ENCODE measurements at places on chromosomes 2 and 18.
A peak's percentile ranks its signal among the peaks of the same experiment; 100 is the strongest.

GRCh38 chr2:71476495-71476894 is 23.1 kb downstream of the DYSF start:
- no peak for DNase-seq

- DNase-seq, result no peak
Measured at GRCh38 chr2:38708900-38709566, 42.1 kb downstream of the SRSF7 start.

DNA sequence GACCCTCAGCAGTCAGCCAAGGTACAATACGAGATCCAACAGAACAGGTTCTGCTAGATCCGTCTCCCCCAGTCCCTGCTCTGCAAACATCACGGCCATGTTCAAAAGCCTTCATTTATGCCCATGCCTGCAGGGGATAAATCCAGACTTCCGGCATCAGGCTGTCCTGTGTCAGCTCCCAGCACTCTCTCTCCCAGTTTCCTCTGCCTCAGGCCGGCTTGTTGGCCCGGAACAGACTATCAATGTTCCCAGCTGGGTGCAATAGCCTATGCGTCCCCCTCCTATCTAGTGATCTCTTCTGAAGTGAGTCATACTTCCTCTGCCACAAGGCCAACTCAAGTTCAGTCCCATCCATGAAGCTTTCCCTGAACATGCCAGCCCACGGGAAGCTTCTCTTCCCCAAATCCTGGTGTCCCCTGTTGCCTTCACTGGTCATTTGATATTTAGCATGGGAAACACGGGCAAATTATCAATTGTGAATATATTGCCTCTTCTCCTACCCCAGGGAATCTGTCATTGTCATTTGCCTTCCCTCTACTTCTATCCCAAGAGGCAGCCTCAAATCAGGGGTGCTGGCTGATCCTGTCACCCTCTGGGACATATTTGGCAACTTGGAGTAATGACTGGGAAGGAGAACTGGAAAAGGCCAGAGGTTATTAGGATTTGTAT is 51.1 kb downstream of the CAPN13 start:
- no peak for DNase-seq

GRCh38 chr2:15906778-15907177 is 33.6 kb upstream of the MYCN start:
- no peak for DNase-seq

DNA sequence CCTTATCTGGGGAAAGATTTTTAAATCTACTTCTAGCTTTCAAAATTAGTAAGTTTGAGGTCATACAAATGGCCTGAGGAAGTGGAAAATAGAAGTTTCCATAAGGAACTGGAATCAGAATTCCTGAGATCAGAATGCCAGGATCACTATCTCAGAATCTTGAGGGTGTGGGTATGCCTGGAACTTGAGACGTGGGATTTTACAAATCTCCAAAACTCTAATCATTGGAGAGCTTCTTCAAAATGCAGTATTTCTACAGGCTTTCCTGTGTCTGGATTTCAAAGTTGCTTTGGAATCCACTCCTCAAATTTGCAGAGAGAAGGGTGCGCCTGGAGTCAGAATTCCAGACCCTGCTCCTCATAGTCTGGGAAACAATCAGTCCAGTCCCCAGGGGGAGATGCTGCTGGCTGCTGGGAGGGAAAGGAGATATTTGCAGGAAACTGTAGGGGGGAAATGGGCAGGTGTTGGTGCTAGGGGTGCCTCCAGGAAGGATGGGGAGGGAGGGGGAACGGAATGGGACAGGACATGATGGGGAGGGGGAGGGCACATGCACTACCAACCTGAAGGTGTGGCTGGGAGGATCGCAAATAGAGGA is 31.0 kb upstream of the CATIP start:
- no peak for DNase-seq

DNA sequence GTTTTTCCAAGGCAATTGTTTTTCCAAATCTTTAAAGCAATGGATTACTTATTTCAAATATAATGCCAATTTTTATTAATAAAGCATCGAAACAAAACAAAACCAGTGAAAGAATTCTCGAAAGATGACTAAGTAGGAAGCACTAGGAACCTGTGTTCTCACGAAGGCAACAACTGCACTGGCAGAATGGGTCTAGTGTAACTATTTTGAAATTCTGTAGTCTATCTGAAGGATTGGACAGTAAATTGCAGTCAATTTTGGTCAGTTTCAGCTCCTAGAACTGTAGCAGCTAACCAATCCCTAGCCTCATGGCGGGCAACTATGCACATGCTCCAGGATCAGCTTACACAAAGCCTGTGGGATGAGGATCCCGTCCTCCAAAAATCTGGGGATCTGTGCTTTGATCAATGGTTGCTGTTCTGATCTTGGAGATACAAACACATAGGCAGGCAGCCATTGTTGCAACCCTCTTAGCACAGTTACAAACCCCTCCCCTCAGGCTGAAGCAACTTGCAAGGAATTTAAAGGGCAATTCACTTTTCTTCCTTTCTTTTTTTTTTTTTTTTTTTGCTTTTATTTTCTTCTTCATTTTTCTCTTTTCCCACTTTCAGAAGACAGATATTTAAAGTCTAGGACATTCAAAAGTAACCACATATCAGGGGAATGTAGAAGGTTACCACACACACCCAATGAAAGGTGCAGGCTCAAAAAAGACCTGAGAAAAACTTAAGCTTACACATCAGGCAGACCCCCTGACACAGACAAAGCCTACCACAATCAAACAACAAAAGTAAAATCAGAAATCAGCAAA is 147.6 kb downstream of the THADA start:
- DNase-seq, result no peak

- no peak for DNase-seq
Measured at GRCh38 chr2:64750001-64750816, 96.5 kb upstream of the SERTAD2 start.

DNA sequence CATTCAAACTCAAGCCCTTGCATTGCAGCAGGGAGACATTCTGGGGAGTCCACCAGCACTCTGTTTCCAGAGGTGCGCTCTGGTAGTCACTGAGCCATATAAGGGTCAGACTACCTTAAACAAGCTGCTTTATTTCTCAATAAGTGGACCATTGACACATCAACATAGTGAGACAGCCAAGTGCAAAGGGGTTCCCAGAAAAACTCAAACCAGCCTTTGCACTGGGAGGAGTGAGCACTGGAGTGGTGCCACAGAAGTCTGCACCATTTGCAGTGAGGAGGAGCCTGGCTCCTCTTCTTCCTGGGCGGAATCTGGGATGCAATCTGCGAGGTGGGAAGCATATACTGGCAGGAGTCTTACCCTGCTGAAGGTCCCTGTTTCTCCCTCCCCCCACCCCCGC is 86.4 kb downstream of the OSR1 start:
- DNase-seq, result no peak

DNA sequence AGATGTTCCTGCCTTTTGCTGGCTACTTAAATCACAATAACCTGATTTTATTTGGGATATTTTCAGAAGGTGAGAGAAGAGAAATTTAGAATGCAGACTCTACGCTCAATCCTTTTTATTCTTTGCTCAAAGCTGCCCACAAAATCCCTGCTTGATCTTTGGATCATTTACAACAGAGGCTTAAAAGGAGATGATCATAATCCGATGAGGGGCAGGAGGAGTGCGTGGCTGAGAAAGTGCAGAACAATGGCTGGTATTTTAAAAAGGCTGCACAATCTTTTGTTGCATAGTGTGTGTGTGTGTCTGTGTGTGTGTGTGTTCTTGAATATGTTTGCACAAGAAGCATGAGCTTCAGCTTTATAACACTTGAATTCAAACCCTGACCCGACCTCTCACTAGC is 256.3 kb upstream of the MYT1L start:
- DNase-seq, result no peak

GRCh38 chr2:157336137-157337010 is 10.8 kb upstream of the ERMN start:
- peak; percentile 71 for DNase-seq

- no peak for DNase-seq
Measured at GRCh38 chr2:150402953-150403352, 84.5 kb downstream of the RND3 start.

GRCh38 chr2:220562375-220563140 is 935.1 kb downstream of the SLC4A3 start:
- no peak for DNase-seq

GRCh38 chr2:237514474-237515130 is 27.6 kb downstream of the MLPH start:
- DNase-seq, result no peak

DNA sequence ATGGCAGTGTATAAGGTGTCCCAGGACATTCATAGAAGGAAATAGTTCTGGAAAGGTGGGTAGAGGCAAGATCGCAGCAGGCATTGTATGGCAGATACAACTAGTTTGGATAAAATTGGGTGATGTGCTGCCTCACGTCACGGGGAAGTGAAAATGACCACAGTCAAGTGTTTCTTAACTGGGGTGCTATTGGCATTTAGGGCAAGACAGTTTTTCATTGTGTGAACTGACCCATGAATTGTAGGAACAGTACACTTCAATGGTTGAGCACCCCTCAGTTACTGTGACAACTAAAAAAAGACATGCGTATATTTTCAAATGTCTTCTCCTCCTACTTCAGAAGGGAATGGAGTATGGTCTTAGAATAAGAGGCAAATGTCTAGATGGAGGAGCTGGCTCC is 22.3 kb upstream of the CYRIA start:
- DNase-seq, result no peak

GRCh38 chr18:26225022-26225693 is 1.1 kb upstream of the TAF4B start:
- no peak for DNase-seq

- no peak for DNase-seq
Measured at GRCh38 chr18:52415131-52415530, 75.1 kb downstream of the DCC start.

DNA sequence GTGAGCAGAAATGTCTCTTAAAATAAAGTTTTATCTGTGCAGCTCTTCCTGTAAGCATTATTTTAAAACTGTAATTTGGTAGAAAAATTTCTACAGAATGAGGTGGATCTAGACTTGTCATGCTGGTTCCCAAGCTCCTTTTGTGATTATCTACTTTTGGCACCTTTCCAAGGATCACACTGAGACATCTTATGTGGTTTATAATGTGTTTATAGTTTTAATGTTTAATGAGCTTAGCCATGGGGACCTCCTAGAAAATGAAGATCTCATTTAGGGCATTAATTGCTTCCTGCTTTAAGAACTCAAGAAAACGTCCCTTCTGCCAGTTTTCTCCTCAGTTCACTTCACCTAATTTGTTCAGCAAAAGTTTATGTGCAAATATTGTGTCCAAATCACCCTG is 468.4 kb downstream of the SUCLG1 start:
- DNase-seq, result no peak

DNA sequence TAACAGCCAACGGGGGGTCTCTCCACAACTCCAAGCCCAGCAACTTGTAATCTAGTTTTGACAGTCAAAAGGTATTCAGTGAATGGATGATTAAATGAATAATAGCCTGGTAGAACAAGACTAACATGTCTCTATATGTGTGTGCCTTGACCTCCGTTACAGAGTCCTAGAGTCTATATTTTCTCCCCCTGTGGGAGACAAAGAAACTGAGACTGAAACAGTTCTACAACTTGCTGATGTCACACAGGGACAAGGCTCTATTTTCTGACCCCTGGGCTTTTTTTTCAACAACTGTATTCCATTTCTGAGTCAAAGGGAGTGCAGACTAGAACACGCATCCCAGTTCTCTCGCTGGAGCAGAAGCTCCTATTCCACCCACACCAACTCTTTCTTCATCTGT is 223.6 kb upstream of the AGAP1 start:
- no peak for DNase-seq

- DNase-seq, result no peak
Measured at GRCh38 chr2:84194949-84195644, 264.0 kb downstream of the SUCLG1 start.

DNA sequence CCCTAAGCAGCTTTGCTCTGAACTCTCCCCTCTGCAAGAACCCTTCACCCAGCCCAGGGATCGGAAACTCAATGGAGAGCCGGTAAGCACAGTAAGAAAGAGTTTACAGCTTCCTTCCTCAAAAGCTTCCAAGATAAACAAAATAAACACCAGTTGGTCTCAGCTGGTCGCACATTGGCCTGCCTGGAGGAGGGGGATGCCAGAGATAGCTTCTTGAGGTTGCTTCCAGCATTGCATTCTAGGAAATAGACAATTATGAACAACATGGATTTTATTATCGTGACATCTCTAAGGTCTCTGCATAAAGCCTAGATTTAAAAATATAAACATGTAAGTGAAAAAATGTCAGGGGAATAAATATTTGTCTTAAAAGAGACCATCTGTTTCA is 141.5 kb upstream of the PKDCC start:
- no peak for DNase-seq
